ENCODE measurements at places on chromosomes 2 and 18. TPM values are rescaled to one million over a fixed set of nuclear protein-coding genes. Genes with fewer than 3 reads are reported as not detected.

GRCh38 chr2:7109533-7109885 lies 192.3 kb downstream of the RNF144A start:
- no peak for DNase-seq

DNA sequence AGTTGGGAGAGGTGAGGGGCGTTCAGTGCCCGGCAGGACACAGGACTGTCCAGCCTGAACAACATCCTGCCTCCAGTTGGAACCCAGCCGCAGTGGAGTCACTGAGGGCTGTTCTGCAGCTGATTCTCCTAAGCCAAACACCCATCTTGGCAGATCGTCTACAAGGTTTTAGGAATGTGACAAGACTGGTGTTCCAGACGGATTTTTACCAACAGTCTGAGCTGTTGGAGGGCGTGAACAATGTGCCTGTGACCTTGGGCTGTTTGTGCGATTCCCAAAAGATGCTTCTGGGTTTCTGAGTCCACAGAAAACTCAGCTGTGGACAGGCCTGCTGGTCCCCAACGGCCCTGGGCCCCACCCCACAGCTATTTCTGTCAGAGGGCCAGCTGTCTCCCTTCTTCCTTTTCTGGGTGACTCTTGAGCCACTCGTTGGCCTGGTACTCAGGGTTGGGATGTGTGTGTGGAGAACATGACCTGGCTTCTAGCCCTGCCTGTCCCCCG lies 5.7 kb downstream of the LRRFIP1 start:
- peak; percentile 53 for DNase-seq

DNA sequence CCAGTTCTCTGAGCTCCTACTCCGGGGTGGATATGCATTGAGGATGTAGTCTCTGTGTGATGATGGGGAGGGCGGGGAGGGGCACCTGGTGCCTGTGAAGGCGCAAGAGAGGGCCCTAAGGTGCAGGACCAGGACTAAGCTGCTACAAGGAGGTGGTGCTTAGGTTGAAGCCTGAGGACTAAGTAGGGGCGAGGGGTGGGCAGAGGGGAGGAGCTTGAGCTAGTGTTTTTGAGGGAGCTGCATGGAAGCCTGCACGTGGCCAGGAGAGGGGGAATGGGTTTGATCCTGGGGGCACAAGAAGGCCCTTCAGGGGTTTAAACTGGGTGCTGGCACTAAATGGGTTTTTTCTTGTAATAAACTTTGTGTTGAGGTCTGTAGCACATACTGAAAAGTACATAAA lies 105.0 kb downstream of the UGGT1 start:
- no peak for DNase-seq

DNA sequence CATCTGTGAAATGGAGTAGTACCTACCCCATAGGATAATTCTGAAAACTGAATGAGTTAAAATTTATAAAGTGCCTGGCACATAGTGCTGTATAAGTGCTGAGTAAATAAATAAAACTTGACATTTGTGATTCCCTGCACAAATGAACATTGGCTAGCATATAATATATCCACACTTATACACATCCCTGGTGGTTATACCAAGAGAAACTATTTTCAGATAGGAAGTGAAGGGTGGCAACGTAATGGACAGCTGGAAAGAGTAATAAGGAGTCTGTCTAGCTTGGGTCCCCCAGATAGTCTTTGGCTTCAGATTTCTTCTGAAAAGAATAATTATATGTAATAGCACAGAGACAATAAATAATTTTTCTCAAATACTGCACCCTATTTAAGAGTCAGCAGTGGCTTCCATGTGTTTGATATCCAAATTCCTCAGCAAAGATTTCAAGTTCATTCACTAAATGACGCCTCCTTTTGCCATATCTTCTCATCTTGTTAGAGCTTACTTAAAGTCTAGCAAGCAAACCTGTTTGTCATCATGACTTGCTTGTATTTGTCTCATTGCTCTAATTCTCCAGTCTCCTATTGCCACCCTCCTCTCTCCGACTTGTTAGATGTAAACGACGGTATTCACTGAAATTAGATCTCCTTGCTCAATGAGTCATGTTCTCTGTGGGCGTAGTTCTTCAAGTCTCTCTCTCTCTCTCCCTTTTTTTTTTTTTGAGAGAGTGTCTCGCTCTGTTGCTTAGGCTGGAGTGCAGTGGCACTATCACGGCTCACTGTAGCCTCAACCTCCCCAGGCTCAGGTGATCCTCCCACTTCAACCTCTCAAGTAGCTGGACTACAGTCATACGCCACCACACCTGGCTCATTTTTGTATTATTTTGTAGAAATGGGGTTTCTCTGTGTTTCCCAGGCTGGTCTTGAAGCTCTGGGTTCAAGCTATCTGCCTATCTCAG lies 8.7 kb upstream of the ADGRF3 start:
- DNase-seq: no peak

- DNase-seq: peak; percentile 84
Measured at GRCh38 chr2:62195421-62196277, at the start of gene B3GNT2. Gene B3GNT2, plus strand, starts transcription at chr2:62196115. Its CDS starts 26,106 bp downstream, at chr2:62222221.

DNA sequence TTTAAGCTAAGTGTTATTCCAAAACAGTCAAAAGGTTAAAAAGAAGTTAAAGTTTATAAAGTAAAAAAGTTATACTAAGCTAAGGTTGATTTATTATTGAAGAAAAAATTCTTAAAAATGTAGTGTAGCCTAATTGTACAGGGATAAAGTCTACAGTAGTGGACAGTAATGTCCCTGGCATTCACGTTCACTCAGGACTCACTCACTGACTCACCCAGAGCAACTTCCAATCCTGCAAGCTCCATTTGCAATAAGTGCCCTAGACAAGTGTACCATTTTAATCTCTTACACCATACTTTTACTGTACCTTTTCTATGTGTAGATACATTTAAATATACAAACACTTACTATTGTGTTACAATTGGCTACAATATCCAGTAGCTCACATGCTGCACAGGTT lies 86.1 kb downstream of the CACNB4 start:
- DNase-seq: no peak

DNA sequence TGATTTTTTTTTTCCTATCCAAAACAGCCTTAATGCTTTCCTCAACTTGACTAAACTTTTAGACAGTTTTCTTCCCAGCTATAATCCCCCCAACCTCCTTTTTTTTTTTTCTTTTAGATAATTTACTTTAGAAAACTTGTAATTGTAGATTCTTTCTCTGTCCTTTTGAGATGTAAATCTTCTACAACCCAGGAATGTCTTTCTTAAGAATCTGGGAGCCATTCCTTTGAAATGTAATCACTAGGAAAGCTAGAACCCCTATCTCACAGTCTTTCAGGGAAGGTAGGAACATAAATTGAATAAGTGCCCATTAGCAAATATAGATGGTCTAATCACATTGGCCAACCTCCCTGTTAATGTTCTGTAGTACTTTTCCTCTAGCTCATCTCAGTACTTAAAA lies 285.4 kb downstream of the NUP35 start:
- DNase-seq: no peak

DNA sequence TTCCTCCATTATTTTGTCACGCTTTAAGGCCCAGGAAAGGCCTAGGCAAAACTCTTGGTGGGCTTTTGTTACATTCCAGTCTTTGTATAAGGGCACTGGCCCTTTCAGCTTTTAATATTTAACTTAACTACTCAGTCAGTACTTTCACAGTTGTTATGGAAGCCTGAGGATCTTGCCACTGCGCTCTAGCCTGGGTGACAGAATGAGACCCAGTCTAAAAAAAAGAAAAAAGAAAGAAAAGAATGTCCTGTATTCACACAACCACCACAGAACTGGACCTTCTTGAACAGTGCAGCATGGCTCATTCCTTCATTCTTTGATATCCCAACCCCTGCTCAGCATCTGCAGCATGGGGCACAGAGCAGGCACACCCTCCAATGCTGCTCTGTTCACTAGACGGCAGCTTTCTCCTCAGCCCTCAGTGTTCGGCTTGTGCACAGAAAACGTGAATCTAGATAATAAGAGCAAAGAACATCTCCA lies 93.4 kb upstream of the MSH2 start:
- peak; percentile 9 for DNase-seq

GRCh38 chr2:151664520-151664919 lies 69.8 kb downstream of the NEB start:
- no peak for DNase-seq

DNA sequence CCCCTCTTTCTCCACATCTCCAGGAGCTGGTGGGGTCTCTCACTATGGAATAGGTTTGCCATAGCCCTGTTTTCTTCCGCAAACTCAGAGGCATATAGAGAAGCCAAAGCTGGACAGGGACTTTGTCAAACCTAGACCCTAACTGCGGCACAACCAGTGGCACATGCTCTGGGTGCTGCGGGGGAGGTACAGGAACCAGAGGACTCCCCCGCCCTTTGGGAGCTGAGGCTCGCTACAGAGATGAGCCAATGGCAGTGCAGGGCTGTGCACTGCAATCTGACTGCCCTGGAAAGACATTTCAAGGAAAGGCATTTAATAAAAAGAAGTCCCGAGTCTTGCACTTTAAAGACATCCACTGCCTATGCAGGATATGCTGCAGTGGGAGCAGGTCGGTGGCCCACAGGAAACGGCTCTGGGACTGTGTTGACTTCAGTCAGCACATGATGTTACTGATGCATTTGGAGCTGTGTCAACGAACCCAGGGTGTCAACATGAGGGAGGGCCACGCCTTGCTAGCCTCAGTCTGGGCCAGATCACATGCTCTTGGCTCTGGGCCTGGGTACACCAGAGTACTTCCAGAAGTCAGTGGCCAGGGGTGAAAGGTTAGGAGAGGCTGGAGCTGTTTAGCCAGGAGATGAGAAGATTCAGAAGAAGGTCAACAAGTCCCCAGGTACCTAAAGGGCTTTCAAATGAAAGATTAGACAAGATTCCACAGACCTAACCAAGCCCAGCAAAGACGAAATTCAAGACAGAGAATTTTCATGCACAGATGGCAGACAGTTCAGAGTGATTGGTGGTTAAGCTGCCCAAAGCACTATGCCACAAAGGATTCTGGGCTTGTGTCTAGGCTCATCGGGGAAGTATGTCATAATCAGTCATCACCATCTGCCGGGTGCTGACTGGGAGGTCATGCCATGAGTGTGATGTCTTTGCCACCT lies 8.2 kb downstream of the SLC35F6 start:
- DNase-seq: no peak

- no peak for DNase-seq
Measured at GRCh38 chr2:3606370-3607201, 11.7 kb downstream of the COLEC11 start.

GRCh38 chr2:240922245-240922981 lies 16.3 kb downstream of the CROCC2 start:
- DNase-seq: no peak

DNA sequence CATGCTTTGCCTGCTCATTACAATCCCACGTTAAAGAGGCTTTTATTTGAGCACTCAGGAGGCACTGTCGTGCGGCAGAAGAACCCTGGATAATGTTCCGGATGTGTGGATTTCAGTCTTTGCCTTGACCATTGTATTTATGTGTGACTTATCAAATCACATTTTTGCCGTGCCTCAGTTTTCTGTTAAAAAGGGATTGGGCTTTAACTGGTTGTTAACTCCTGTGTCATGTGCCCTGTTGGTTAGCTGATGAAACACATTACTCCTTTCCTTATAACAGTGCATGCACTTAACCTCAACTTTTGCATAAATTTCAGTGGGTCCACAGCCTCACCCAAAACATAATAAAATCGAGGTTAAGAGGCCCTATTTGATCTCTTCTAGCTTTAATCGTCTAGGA lies 52.7 kb downstream of the NAB1 start:
- DNase-seq: no peak

DNA sequence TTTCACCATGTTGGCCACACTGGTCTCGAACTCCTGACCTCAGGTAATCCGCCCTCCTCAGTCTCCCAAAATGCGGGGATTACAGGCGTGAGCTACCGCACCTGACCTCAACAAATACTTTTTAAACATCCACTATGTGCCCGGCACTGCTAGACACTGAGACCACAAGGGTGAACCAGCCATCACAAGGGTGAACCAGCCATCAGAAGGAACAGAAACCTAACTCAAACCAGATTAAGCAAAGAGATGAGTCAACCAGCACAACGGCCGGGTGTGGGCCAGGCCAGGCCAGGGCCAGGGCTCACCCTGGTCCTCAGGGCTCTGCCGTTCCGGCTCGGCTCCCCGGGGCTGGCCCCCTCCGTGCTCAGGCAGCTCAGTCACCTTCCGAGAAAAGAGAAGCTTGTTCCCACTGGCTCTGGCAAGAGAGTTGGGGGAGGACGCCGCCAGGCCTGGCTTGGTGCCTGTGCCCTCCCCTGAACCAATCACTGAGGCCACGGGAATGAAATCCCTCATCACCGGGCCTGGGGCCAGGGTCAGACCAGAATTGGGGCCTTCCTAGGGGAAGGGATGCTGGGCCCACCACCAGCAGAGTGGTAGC lies 4.4 kb downstream of the TEX44 start:
- no peak for DNase-seq

- DNase-seq: no peak
Measured at GRCh38 chr2:132419235-132419634, 2.6 kb downstream of the GPR39 start.

DNA sequence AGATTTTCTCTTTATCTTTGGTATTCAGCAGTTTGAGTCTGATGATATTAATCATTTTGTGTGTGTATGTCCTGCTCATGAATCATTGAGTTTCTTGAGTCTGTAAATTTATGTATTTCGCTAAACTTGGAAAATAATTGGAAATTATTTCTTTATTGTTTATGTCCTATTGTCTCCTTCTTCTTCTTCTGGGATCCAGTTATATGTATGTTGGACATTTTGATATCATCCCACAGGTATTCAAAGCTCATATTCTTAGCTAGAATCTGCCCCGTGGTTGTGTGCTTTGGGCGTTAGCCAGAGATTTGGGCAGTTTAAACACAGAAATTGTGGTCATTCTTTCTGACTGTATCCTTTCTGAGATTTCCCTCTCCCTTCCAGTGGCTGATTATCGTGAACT lies 243.0 kb upstream of the SPRED2 start:
- no peak for DNase-seq

- DNase-seq: no peak
Measured at GRCh38 chr18:21300908-21301200, 58.8 kb downstream of the GREB1L start.

GRCh38 chr2:33069894-33070651 lies 123.3 kb downstream of the LTBP1 start:
- no peak for DNase-seq

- peak; percentile 69 for DNase-seq
Measured at GRCh38 chr2:216740557-216741222, 45.3 kb upstream of the IGFBP5 start.

GRCh38 chr2:95061601-95062183 lies 36.2 kb downstream of the MAL start:
- no peak for DNase-seq

GRCh38 chr2:5748946-5749345 lies 56.8 kb downstream of the SOX11 start:
- no peak for DNase-seq

The ANKRD23 gene
- polyA plus RNA-seq: 9.6 TPM

The LRRC30 gene
- polyA plus RNA-seq: not detected

The HOXD4 gene
- 0.51 TPM for polyA plus RNA-seq

The CAPN14 gene
- 0.19 TPM for polyA plus RNA-seq

The CCL20 gene
- polyA plus RNA-seq: 1.4 TPM

The MEP1B gene
- polyA plus RNA-seq: 0.10 TPM

Data from right lung (tissue), 10 donors.